ENCODE measurements at places on chromosomes 1 and 21.

DNA sequence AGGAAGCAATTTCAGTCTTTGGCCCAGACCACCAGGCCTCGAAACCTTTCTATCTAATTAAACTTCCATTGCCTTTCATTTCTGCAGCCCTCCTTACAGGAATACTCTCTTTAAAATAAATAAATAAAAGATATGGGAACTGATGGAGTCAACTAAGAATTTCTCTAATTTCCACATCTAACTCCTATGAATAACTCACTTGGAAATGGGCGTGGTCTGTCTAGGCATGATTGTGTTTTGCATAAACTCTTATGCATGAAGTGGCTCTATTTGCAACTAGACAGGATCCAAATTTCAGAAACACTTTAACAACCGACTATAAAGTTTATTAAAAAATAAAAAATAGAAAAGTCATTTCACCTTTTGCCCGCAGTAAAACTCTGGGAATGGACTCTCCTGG is 199.5 kb downstream of the ADSS2 start:
- H3K4me1 ChIP-seq: peaks cover 7% of the 10 kb centered on the region
- no peak for DNase-seq
- H3K36me3 ChIP-seq: no peaks in the 10 kb centered on the region
- no peak overlapping the region for H3K27ac ChIP-seq

DNA sequence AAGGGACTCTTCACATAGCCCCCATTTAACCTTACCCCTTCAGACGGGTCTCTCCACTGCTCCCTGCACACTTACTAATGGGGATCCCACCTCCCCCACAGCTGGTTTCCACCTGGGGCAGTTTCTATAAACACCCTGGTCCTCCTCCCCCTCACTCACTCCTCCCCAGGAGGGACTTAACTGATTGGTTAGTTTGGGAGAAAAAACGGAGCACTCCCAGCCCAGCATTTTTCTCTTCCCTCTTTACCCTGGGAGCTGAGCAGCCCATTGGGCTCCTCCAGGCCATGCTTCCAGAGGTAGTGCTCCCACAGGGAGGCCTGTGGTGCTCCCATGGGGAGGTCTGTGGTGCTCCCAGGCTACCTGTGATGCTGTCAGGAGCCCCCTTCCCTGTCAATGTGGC is 93.7 kb downstream of the MIS18A start:
- no peaks in the 10 kb centered on the region for H3K36me3 ChIP-seq
- no peaks in the 10 kb centered on the region for H3K27me3 ChIP-seq
- no peak for DNase-seq
- H3K27ac ChIP-seq: no peak overlapping the region

- H3K4me1 ChIP-seq: peaks cover 7% of the 10 kb centered on the region
- no peaks in the 10 kb centered on the region for H3K36me3 ChIP-seq
- no peak for DNase-seq
- no peak overlapping the region for H3K4me3 ChIP-seq
- H3K27ac ChIP-seq: no peak overlapping the region
These were observed 6.3 kb downstream of the TTC3 start for GRCh38 chr21:37079211-37079824.

DNA sequence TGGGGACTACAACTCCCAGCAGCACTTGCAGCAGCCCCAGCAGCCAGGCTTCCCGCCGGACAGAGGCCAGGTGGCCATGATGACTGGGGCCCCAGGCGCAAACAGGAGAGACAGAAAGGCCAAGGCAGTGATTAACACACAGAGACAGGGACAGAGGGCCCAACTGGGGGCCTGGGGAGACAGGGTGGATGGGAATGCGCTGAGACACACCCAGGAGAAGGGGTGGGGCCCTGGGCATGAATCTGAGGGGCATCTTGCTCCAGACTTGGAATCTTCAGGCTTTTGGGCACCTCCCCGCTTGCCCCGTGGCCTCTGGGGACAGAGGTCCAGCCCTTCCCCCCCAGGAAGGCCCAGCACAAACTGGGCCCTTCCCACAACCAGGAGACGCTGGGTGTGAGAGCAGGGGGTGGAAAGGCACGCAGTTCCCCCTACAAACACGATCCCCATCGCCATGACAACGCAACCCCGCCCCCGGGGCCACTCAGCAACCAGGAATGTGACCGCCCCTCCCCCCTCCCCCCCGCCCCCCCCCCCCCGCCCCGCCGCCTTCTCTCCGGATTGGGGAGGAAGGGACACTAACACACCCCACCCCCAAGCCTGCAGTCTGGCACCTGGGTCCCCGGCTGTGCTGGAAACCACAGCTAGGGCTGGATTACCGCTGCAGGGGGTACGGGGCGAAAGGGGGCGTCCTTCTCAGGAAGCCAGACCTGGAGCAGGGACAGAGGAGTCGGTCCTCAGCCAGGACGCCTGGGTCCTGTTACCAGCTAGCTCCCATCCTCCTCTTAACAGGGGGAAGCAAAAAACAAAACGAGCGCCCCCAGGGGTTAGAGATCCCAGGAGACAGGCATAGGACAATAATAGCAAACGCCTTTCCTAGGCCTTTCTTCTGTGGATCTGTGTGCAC is 4.5 kb downstream of the HDGF start:
- DNase-seq: peak; percentile 29
- no peaks in the 10 kb centered on the region for H3K27me3 ChIP-seq
- peaks cover 31% of the 10 kb centered on the region for H3K36me3 ChIP-seq
- peak overlapping the region; percentile 97 for H3K4me3 ChIP-seq
- peak overlapping the region; percentile 90 for H3K27ac ChIP-seq

DNA sequence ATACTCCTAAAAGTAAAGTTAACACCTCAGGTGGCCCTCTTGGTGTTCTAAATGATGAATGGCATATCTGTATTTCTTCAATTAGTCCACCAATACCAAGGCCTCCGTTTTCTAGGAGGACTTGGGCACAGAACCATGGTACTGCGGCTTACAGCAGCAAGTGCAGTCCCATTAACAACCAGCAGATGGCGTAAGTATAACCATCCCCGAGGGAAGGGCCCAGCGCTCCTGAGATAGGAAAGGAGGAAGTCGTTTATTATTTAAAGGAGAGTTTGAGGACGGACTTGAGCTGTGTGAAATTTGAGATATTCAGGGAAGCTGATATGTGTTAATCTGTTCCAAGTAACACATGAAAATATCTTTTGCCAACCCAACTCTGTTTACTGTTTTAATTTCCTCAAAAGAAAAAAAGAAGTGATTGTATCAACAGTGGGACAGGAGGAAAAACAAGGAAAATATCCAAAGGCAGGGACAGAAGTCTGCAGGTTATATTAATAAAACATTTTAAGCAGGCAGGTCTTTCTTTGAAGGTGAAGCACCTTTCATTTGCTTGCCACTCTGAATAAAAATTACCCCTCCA is 37.7 kb upstream of the KCNJ15 start:
- H3K27ac ChIP-seq: no peak overlapping the region
- no peaks in the 10 kb centered on the region for H3K27me3 ChIP-seq
- H3K4me1 ChIP-seq: peaks cover 3% of the 10 kb centered on the region
- DNase-seq: peak; percentile 83
- H3K4me3 ChIP-seq: no peak overlapping the region

DNA sequence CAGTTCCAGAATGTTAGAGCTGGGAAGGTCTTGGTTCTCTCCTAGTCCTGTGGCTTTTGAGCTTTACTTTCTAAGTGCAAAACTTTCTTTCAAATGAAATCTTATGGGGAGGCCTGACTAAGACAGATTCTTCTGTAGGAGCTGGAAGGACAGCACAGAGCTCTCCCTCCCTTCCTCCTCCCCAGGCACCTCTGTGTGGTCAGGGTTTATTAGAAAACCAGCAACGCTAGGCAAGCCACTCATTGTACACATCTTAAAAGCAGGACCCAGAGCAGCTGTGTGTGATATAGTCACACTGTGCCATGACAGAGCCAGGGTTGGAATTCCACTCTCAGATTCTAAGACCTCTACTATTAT is 241.1 kb upstream of the RAB4A start:
- H3K27me3 ChIP-seq: no peaks in the 10 kb centered on the region
- no peak for DNase-seq
- no peak overlapping the region for H3K4me3 ChIP-seq
- H3K36me3 ChIP-seq: no peaks in the 10 kb centered on the region
- H3K27ac ChIP-seq: no peak overlapping the region

- H3K4me1 ChIP-seq: no peaks in the 10 kb centered on the region
- no peak overlapping the region for H3K27ac ChIP-seq
- H3K36me3 ChIP-seq: no peaks in the 10 kb centered on the region
- no peaks in the 10 kb centered on the region for H3K27me3 ChIP-seq
These were observed 72.1 kb downstream of the NEK7 start for GRCh38 chr1:198228925-198229324.

GRCh38 chr1:206686478-206687249 is 2.0 kb downstream of the MAPKAPK2 start:
- H3K36me3 ChIP-seq: peaks cover 4% of the 10 kb centered on the region
- peak; percentile 8 for DNase-seq
- H3K27ac ChIP-seq: peak overlapping the region; percentile 78
- H3K4me1 ChIP-seq: peaks cover 53% of the 10 kb centered on the region
- H3K27me3 ChIP-seq: no peaks in the 10 kb centered on the region

DNA sequence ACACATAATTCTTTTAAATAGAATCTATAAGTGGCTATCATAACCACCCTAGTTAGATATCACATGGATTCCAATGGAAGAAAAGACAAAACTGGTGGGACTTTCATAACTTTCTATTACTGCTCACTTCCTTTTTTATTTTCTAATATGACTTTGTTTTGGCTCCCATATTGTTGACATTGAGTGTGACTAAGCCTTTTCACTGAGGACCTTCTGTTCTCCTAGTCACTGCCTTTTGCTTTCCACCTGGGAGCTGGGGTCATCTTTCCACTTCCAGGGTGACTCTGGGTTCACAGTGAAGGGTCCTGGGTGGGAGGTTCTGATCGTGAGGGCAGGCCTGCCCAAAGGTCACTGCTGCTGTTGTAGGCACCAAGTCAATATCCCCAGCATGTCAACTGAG is 275.8 kb downstream of the TGFB2 start:
- H3K4me1 ChIP-seq: no peaks in the 10 kb centered on the region
- DNase-seq: no peak
- H3K4me3 ChIP-seq: no peak overlapping the region
- H3K27ac ChIP-seq: no peak overlapping the region
- H3K36me3 ChIP-seq: no peaks in the 10 kb centered on the region

GRCh38 chr1:20074055-20074724 is 4.2 kb downstream of the PLA2G5 start:
- no peak for DNase-seq
- H3K4me3 ChIP-seq: no peak overlapping the region
- no peak overlapping the region for H3K27ac ChIP-seq
- H3K36me3 ChIP-seq: no peaks in the 10 kb centered on the region
- H3K4me1 ChIP-seq: no peaks in the 10 kb centered on the region

Data from CD4-positive, alpha-beta T cell (primary cell).